Fibroblast of lung (primary cell): ENCODE measurements at places on chromosomes 2 and 18. TPM values are rescaled to one million over a fixed set of nuclear protein-coding genes. Genes with fewer than 3 reads are reported as not detected.

LOXHD1 gene
- total RNA-seq, result not detected in 2 replicates

TPGS2 gene
- total RNA-seq, result 67.3 and 98.8 TPM in 2 replicates

NEDD4L gene
- total RNA-seq, result 8.5 and 18.7 TPM in 2 replicates

CNNM3 gene
- total RNA-seq, result 9.9 and 13.1 TPM in 2 replicates

ASAP2 gene
- total RNA-seq, result 16.4 and 19.2 TPM in 2 replicates

RGPD4 gene
- total RNA-seq, result under 0.01 TPM in 1 of 2 replicates, not detected in the other

DES gene
- total RNA-seq, result 34.7 and 69.3 TPM in 2 replicates

- DNase-seq, result no peak
Measured at GRCh38 chr18:23668731-23669130, 6.0 kb upstream of the ANKRD29 start.

DNA sequence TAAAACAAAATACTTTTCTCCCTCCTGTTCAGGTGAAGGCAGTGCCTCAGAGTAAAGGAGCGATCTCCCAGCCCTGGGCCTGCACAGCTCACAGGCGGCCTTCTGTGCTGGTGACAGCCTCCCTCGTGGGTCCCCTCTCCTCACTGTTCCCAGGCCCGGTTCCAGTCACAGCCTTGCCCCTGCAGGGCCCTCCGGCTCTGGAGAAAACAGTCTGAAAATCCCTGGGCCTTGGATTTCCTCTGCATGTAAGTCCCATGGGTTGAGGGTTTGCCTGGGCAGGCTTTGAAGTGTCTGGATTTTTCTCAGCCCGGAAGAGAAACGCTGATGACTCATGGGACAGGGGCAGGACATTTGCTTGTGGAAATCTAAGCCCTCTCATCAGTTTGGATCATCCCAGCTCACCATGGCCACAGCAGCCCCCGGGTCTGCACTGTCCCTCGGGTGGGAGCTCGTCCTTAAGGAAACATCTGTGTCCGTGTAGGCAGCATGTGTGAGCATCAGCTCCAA, 186.1 kb upstream of the RAB12 start:
- DNase-seq, result peak; percentile 76

GRCh38 chr2:120761164-120761861, 25.6 kb downstream of the GLI2 start:
- no peak for DNase-seq

DNA sequence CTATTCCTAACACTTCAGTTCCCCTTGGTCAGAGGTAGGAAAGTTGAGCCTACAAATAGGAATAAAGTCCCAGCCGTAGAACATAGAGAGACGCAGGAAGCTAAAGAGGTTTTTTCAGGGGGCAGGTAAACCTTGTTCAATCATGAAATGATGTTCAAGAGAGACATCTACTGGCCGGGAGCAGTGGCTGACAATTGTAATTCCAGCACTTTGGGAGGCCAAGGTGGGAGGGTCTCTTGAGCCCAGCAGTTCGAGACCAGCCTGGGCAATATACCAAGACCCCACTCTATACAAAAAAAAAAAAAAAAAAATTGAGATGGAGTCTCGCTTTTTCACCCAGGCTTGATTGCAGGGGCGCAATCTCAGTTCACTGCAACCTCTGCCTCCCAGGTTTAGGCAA, 66.7 kb upstream of the DNAJC10 start:
- DNase-seq, result peak; percentile 37

GRCh38 chr2:64363848-64364247, 90.1 kb upstream of the LGALSL start:
- DNase-seq, result no peak

DNA sequence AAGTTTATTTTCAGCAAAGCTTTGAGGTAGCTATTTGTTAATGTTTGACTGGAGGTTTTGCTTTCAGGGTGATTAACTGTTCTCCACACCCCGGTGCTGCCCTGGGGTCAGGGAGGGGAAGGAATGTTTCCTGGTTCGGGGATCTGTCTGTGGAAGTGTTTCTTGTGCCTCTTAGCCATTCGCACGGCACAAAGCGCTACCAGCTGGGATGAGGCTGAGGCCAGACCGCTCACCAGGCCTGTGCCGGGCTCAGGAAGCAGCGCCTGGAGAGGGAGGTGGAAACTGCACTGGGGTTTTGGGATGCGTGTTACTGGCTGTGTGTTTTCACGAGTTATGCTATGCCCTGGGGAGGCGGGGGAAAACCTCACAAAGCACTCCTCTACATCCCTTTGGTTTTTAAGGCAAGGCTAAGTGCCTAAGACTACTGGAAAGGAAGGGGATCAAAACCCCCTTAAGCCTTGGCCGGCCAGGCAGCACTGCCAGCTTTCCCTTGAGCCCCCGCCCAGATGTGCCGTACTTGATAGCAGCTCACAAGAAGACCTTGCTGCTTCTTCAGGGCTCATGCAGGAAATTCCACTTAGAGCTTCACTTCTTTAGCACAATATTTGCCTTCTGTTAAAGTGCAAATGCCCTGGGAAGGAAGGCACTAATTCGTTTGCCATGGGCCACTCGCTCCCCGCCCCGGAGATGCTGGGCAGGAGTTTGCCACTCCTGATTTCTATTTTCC, 65.7 kb upstream of the CNGA3 start:
- DNase-seq, result no peak

GRCh38 chr2:238936162-238937052, 88.5 kb downstream of the TWIST2 start:
- DNase-seq, result no peak

GRCh38 chr18:33581856-33582255, 3.8 kb downstream of the ASXL3 start:
- DNase-seq, result peak; percentile 22

- peak; percentile 45 for DNase-seq
Measured at GRCh38 chr2:86072271-86072858, 33.3 kb downstream of the POLR1A start.
